ENCODE measurements at places on chromosomes 5 and 9.
A peak's percentile ranks its signal among the peaks of the same experiment; 100 is the strongest.

DNA sequence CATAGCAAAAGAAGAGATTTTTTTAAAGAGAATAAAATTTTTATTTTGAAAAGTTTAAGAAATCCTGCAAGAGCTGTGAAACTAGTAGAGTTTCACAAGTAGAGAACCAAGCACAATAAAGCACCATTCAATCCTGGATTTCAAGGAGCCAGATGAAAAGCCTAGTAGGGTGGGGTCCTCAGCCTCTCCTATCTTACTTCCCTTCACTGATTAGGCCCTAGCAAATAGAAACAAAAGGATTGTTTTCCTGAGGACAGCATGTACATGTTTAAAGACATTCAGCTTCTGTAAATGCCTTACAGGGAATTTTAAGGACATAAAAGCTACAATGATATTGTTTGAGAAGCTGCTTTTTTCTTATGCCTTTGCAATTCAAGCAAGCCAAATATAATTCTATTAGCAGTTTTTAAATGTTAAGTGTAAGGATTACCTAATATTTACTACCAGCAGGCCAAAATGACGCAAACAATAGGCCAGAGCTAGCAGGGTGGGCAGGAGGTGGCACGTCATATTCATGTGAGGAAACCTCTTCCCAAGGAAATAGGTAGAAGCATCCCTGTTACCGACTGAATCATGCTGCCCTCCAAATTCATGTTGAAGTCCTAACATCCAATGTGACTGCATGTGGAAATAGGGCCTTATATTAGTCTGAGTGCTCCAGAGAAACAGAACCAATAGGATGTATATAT, 337.6 kb downstream of the MLLT3 start:
- no peak for DNase-seq

GRCh38 chr9:6086006-6086655, 70.7 kb upstream of the RANBP6 start:
- DNase-seq = no peak

DNA sequence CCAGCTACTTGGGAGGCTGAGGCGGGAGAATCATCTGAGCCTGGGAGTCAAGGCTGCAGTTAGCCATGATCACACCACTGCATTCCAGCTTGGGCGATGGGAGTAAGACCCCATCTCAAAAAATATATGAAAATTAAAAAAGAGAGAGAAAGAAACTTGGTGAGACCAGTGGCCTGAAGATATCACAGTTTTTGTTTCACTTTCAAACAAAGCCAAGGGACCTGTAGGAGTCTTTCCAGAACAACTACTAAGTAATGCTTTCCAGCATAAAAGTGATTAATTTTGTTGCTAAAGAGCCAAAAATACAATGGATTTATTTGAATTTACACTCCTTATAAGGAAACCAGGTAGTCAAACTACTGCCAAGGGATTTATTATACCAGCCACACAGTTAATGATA, 23.5 kb downstream of the GKAP1 start:
- DNase-seq = no peak

- no peak for DNase-seq
Observed at GRCh38 chr5:137372773-137373160, 126.4 kb downstream of the SPOCK1 start.

DNA sequence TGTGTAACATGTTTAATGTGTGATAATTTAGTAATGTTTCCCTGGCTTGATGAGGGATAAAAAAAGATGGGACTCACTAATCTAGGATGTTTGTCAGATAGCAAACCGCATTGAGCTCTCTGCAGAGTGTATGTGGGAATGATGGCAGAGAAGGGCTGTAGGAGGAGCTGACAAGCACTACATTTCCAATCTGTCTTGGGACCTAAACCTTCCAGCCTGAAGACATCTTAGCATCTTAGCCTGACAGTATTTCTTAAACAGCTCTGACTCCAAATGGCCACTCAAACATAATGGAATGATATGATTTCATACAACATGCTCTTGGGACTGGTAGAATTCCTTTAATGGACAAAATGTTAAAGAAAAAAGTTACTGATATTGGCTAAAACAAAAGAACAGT, 116.7 kb downstream of the PPP2R2B start:
- peak; percentile 76 for DNase-seq

- no peak for DNase-seq
Observed at GRCh38 chr9:134216961-134217360, 52.6 kb upstream of the RNU6ATAC start.
